ENCODE measurements at places on chromosomes 5 and 9.

- no peak for DNase-seq
Measured at GRCh38 chr5:111972080-111972479, 215.1 kb upstream of the NREP start.

DNA sequence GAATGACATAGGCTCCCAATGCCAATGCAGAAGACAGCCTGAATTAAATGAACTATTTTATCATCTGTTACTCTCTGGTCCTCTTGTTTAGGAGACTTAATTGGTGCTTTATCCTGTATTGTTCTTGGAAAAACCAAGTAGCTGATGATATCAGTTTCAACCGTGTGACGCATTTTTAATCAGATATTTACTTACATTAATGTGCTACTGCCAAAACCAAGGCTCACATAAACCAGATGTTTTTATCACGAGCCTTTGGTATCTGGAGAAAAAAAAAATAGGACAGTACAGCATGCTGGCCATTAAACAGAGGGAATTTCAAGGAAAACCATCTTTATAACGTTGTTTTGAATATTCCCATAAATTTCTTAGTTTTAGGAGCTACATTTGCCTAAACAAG, 90.1 kb downstream of the ICE1 start:
- DNase-seq = no peak

GRCh38 chr5:39716532-39717028, 291.8 kb upstream of the DAB2 start:
- DNase-seq = no peak

DNA sequence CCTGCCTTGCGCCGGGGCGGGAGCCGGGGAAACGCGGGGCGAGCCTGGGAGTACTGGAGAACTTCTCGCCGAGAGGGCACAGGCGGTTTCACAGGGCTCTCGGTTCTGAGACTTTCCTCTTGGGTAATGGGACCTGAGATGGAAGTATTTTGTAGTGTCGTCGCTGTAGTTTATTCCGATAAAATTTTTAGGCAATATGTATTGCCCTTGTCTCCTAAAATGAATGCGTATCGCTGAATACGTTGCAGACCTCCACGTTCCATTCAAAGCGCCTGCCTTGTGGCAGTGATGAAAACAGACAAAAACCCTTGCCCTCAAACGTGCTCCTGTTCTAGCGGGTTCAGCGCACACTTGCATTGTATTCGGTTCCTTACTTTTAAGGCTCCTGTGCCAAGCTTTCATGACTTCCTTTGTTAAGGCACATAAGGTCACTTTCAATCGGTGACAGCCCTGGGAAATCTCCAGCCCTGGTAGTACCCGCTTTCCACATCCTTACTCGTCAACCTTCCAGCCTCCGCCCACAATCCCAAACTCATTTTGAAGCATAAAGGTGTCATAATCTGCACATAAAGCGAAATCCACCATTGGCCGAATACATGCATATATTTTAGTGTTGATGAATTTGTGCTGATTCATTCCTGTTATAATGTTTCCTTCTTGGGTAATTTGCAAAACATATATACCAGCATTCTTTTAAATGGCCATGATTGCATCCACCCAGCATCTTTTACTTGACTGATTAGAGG, 694 bp downstream of the RMI1 start:
- DNase-seq = no peak

DNA sequence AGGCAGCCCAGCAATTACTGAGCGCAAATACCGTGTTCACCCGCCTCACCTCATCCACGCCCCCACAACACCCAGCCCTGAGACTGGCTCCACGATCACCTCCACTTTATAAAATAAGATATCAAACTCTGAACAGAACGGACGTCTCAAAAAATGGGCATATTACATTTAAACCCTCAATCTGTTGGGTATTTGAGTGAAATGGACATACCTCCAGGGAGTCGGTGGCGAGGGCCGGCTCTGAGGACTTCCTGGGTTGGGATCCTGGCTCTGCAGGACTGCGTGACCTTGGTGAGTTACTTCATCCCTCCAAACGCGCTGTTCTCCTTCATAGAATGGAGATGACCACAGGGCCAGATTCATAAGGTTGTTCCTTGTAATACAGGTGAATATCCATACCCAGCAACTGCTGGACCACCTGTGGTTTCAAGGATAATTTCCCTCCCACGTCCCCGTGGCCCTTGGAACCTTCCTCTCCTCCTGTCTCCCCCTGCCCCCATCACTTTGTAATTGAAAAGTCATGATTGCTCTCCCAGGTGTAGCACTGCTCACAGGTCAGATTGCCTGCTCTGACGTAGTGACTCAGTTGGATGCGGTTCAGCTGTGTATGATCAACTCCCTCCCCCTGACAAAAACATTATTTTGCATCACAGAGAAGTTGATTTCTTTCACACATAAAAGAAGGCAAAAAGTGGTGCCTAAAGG, 135.6 kb downstream of the KCNIP1 start:
- DNase-seq = no peak

DNA sequence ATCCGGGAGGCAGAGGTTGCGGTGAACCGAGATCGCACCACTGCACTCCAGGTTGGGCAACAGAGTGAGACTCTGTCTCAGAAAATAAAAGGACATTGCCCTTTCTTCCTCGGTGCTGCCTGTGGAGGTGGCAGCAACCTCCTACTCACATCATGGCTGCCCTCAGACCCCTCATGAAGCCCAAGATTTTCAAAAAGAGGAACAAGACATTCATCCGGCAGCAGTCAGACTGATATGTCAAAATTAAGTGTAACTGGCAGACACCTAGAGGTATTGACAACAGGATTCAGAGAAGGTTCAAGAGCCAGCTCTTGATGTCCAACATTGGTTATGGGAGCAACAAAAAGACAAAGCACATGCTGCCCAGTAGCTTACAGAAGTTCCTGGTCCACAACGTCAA, 12.6 kb upstream of the PAX5 start:
- DNase-seq = no peak

GRCh38 chr5:10474521-10475075, 32.9 kb downstream of the ROPN1L start:
- DNase-seq = no peak

GRCh38 chr9:101477214-101477613, 41.6 kb upstream of the ALDOB start:
- no peak for DNase-seq

GRCh38 chr5:118479285-118479684, 509.1 kb downstream of the DTWD2 start:
- DNase-seq = no peak

GRCh38 chr9:87128844-87129493, 181.7 kb upstream of the GAS1 start:
- DNase-seq = no peak

- no peak for DNase-seq
Measured at GRCh38 chr5:131068893-131069643, 96.0 kb downstream of the HINT1 start.

GRCh38 chr9:121650217-121651007, 1.0 kb upstream of the DAB2IP start:
- no peak for DNase-seq

- no peak for DNase-seq
Measured at GRCh38 chr5:77181596-77182304, 28.7 kb upstream of the PDE8B start.

GRCh38 chr9:133954862-133955529, 37.1 kb downstream of the VAV2 start:
- DNase-seq = no peak

DNA sequence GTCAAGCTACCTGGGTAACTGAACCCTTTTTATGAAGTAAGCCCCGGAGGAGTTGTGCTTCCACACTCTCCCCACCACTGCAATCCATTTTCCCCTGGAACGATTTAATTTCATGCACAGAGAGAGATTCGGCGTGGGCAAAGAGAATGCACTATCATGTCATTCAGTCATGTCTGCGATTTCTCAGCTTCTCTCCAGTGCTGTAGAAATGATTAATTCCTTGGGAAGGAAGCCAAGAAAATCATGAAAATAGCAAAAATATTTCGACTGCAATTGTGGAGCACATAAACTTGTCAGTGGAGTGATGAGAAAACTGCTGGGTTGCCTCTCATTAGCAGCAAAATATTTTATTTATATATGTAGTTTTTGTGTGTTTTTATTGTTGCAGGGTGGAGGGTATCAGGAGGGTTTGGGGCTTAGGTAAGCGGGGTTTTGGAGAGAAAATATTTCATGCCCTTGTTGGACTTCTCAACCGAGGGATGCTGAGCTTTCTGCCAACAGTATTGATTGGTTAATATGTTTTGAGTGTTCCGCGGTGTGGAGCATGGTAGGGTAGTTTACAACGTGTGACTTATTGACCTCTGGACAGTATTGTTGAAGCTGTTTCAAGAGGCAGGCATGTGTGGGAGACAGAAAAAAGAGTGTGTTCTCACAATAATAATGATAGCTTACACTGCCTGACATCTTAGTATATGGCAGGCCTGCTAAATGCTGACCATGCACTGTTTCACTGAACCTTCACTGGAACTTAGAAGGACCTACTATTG, 69.3 kb downstream of the SGCD start:
- no peak for DNase-seq
